ENCODE measurements at places on chromosomes 7 and 10.

DNA sequence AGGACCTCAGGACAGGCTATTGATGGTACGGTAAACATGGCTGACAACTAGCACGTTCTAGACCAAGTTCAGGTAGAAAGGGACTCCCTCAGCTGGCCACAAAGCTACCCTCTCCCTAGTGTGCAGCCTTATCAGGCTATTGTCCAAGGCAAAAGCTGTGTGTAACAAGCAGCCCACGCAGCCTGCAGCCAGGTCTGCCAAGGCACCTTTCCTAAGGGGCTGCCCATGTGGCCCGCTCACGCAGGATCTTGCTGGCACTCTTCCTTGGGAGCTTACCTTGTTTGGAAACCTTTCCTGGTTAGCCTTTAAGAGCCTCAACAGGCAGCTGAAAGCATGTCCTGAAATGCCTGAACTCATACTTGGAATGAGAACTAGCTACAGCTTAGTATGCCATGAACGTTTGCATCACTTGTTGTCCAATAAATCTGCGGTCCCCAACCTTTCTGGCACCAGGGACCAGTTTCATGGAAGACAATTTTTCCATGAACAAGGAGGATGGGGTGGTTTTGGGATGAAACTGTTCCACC, 51.7 kb downstream of the SYPL1 start:
- no peak for DNase-seq

- DNase-seq: no peak
These were observed 8.3 kb downstream of the FAM20C start for GRCh38 chr7:200704-201103.

- DNase-seq: no peak
These were observed 23.3 kb upstream of the CSGALNACT2 start for GRCh38 chr10:43114743-43115611.

DNA sequence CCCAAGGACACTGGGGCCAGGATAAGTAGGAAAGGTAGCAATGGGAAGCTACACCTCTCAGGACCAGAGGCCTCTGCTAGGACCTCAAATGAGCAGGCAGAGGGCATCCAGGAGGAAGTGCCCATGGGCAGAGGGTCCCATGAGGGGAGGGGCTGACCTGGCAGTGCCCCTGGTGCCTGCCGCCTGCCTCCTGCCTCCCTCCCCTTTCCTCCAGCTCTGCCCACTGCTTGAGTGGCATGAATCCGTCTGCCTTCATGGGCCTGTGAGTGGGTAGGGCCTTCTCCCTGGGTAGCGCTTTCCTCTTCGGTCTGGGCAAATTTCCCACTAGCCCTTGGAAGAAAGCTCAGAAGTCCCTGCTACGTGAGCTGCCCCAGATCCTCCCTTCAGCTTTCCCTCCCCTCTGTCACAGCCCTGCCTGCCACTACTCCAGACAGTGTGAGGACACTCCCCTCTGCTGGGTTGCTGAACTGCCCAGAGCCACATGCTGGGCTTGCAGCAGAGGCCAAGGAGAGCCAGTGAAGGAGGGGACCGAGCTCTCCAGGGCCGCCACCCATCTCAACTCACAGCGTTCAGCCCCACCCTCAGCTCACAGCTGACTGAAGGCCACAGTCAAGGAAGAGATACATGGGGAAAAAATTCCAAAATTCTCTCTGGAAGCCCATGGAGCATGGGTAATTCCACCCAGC, 141.4 kb downstream of the ARHGAP22 start:
- no peak for DNase-seq

GRCh38 chr10:89278034-89278535, 23.8 kb upstream of the IFIT2 start:
- peak; percentile 61 for DNase-seq

DNA sequence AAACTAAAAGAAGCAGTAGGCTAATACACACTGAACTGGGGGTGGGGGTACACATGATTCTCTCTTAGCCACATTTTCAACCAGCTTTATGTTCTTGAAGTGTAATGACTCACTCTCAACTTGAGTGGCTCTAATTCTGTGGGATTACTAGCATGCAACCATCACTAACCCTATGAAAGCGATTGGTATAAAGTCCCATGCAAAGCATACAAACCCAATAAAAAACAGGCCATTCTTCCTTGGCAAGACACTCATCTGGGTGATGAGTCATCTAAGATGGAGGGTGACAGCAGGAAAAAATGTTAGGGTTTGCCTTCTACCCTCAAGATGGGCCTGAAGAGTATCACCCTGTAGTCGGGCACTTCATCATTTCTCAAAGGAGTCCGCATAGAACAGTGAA, 14.9 kb upstream of the PON3 start:
- DNase-seq: no peak

DNA sequence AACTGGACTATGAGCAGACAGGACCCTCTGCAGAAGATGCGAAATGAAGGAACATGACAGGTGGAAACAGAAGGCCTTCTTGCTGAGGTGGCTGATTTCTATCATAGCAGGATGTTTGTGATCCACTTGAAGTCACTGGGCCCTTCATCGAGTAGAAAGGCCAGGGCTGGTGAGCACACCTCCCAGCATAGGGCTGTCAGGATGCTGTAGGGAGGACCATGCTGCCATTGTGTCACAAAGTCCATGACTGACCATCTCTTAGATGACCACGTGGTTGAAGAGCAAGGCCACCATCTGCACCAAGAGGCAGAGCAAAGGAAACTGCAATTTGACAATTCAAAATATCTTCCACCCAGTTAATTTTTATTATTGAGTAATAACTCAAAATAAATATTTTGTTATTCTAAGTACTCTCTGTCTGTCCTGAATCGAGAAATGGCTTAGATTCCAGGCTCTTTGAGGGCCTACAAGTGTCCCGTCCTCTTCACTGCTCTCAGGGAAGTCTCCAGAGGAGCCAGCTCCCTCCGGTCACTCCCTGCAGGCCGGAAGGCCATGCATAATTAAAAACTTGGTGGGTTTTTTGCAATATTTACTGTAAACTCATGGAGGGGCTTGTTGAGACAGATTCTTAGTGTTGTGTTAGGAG, 249.3 kb upstream of the ZMIZ1 start:
- no peak for DNase-seq

DNA sequence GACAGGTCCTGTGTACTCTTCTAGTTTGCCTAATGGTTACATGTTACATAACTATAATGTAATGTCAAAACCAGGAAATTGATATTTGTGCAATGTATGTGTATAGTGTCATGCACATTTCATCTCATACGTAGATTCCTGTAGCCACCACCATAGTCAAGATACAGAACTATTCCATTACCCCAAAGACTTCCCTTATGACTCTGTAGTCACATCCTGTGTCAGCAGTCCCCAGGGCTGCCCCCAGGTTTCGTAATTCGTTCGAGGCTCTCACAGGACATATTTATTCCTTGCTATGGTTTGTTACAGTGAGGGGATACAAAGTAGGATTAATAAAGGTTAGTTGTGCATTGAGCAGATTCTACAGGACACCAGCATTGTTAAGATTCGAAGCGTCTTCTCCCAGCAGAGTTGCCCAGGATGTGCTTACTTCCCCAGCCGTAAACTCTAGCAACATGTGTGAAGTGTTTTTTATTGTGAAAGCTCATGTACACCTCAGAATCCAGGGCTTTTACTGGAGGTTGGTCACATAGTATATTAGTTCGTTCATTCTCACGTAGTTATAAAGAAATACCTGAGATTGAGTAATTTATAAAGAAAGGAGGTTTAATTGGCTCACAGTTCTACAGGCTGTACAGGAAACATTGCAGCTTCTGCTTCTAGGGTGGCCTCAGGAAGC, 18.6 kb downstream of the RABGEF1 start:
- peak; percentile 63 for DNase-seq

DNA sequence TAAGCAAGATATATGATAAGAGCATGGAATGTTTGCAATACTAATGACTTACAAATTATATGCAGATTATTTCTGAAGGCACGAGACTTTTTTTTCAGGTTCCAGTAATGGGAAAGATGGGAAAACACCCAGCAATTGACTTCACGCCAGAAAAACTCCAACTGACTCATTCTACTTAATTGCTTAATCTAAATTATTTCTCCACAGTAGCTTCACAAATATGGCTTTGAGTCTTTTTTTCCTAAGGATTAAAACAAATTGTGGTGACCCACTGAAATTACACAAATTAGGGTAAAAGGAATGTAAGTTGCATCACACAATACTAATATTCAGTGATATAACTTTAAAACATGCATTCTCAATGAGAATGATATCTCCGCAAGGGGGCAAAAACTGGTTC, 138.7 kb downstream of the GNAI1 start:
- DNase-seq: peak; percentile 15

- no peak for DNase-seq
These were observed 55.3 kb upstream of the GTF2IRD1 start for GRCh38 chr7:74398426-74398825.

- DNase-seq: no peak
These were observed 58.8 kb downstream of the TPST1 start for GRCh38 chr7:66263936-66264335.

DNA sequence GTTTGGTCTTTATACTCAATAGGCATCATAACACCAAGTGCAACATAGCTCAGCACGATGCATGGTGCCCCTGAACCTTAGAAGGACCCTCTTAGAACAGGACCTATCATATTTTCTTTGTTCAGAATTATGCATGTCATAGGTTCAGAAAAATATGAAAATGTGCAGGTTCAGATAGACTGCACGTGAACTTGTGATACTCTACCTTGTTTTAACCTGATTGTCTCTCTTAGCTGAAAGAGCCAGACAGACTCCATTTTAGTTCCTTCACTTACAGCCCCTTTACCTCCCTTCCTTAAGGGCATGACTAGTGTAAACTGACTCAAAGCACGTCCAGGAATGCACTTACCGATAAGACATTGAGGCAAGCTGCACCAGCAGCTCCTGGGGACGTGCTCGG, 35.1 kb downstream of the MYOF start:
- peak; percentile 45 for DNase-seq

DNA sequence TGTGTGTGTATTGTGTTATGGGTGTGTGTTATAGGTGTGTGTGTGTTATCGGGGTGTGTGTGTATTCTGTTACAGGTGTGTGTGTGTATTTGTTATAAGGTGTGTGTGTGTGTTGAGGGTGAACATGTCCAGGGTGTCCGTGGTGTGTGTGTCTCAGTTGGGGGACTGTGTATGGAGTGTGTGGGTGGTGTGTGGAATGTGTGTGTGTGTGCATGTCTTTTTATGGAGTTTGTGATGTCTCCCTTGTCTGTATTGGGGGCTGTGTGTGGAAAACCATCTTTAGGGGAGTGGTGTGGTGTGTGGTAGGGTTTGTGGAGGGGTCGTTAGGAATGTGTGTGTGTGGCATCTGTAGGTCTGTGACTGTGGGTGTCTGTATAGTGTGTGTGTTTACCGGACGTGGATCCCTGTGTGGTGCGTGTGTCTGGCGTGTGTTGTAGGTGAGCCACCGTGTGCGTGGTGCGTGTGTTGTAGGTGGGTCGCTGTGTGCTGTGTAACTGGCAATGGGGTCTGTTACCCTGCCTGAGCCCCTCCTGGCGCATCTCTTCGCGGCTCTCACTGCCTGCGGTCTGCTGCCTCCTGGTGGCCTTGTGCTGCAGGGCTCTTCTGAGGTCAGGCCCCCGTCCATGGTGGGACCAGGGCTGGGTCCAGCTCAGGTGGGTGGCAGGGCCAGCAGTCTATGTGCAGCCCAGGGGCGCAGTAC, 61.7 kb downstream of the PALD1 start:
- DNase-seq: no peak

- DNase-seq: no peak
These were observed 112.1 kb upstream of the AFAP1L2 start for GRCh38 chr10:114516356-114516755.

DNA sequence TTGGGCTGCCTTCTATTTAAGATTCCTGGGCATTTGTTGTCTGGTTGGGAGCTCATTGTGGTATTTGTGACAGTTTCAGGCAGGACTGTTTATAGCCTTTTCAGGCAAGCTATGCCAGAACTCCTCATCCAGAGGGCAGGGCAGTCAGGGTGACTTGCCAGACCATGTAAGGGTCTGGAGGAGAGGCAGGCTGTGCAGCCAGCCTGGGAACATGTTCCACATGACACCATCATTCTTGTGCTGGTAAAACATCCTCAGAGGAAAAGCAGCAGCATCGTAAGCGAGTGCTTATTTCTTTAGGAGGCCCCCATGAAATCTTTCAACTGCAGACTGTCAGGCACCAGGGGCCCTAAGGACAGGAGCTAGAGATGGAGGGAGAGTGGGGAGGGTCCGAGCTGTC, 44.0 kb upstream of the SORBS1 start:
- no peak for DNase-seq

DNA sequence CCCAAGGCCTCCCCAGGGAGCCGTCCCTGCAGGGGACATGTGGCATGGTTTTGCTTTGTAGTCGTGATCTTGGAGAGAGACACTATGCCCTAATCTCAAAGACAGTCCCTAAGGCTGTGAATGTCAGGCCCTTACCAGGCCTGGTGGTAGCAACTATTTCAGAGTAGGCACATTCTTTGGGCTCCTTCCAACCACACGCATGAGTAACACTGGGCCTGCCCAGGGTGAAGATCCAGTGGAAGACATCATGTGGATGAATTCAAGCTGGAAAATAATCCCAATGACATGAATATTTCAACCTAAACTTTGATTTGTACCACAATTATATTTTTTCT, 39.5 kb upstream of the INSIG1 start:
- DNase-seq: peak; percentile 85

- DNase-seq: no peak
These were observed 591.5 kb upstream of the ANKRD30A start for GRCh38 chr10:36533861-36534260.

- peak; percentile 4 for DNase-seq
These were observed 185.6 kb downstream of the PLXNA4 start for GRCh38 chr7:132390705-132391104.

- DNase-seq: peak; percentile 42
These were observed 4.3 kb downstream of the SLC29A3 start for GRCh38 chr10:71323407-71323806.

DNA sequence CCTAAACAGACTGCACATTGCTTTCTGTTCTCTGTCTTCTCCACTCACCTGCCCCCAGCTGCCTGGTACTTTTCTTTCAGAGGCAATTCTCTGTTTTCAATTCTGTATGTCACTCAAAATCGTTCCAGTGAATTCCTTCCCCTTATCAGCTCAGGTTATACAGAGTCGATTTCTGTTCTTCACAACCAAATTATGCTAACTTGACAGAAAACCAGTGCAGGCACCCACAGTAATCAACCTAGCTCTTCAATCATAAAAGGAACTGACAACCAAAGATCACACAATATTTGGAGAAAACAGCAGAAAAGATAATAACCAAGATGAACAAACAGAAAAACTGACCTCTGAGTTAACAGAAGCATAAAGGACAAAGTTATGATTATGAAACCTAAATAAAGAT, 303.3 kb upstream of the PHYHIPL start:
- DNase-seq: no peak

DNA sequence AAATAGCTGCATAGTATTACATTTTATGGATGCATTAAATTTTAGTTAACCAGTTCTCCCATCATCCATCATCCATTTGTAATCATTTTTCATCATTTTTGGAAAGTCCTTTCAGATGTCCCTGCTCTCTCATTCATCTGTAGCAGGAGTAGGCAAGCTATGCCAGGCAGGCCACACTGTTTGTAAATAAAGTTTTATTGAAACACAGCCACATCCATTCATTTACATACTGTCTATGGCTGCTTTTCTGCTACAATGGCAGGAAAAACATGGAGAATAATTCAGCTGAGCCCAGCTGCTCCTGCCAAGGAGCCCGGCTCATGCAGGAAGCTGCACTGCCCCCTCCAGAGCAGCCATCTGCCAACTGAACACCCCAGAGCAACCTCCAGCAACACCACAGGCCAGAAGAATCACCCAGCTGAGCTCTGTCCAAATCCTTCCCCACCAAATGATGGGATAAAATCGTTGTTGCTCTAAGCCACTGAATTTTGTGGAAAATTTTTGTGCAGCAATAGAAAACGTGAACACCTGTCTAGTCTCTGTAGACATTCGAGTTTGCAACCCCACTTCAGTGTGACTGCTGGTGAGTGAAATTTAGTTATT, 19.6 kb downstream of the ITIH5 start:
- no peak for DNase-seq

GRCh38 chr10:2905851-2906250, 161.5 kb upstream of the PFKP start:
- DNase-seq: no peak

All from trophoblast cell (in vitro differentiated cells and primary cell).